Right renal cortex interstitium (tissue), 3 donors: ENCODE measurements at places on chromosomes 4 and X. TPM values are rescaled to one million over a fixed set of nuclear protein-coding genes. Genes with fewer than 3 reads are reported as not detected.

Gene TLR2
- 7.2 TPM for polyA plus RNA-seq

Gene CITED1
- 13.8 TPM for polyA plus RNA-seq

Gene ASMT
- not detected for polyA plus RNA-seq

Gene NPY1R
- polyA plus RNA-seq = 21.3 TPM

Gene FGFR3
- 73.9 TPM for polyA plus RNA-seq

Gene HPF1
- 55.1 TPM for polyA plus RNA-seq

Gene KLHL13
- 93.8 TPM for polyA plus RNA-seq

Gene XKRX
- polyA plus RNA-seq = 0.23 TPM

Gene SATL1
- polyA plus RNA-seq = 0.60 TPM

Gene UGDH
- 106 TPM for polyA plus RNA-seq

Gene NHSL2
- 8.5 TPM for polyA plus RNA-seq

Gene VCX3B
- polyA plus RNA-seq = not detected

Gene CTSO
- polyA plus RNA-seq = 45.1 TPM

Gene CLNK
- 0.44 TPM for polyA plus RNA-seq

Gene TMEM144
- 5.6 TPM for polyA plus RNA-seq

Gene RNF128
- polyA plus RNA-seq = 9.5 TPM

Gene NEUROG2
- polyA plus RNA-seq = not detected

Gene RASSF6
- polyA plus RNA-seq = 6.6 TPM

Gene SYTL4
- polyA plus RNA-seq = 24.9 TPM

Gene MAGEA4
- not detected for polyA plus RNA-seq

Gene CPLX1
- 1.4 TPM for polyA plus RNA-seq

Gene GRPEL1
- 39.8 TPM for polyA plus RNA-seq

Gene IQCM
- polyA plus RNA-seq = not detected

Gene TMEM271
- polyA plus RNA-seq = not detected

Gene PHEX
- 0.37 TPM for polyA plus RNA-seq

Gene CSAG3
- not detected for polyA plus RNA-seq

Gene GAGE12F
- polyA plus RNA-seq = not detected

Gene NALF2
- 0.80 TPM for polyA plus RNA-seq

Gene SUPT20HL1
- polyA plus RNA-seq = not detected

Gene SMIM31
- polyA plus RNA-seq = 0.18 TPM

Gene GATA1
- polyA plus RNA-seq = 0.40 TPM

Gene DKC1
- polyA plus RNA-seq = 55.2 TPM

Gene PCSK1N
- 6.8 TPM for polyA plus RNA-seq
